ENCODE measurements at places on chromosomes 2 and 18.

- DNase-seq, result no peak
Measured at GRCh38 chr2:239467956-239468490, 67.2 kb upstream of the HDAC4 start.

GRCh38 chr2:79235135-79235534 is 75.6 kb upstream of the REG3A start:
- DNase-seq, result no peak

- DNase-seq, result no peak
Measured at GRCh38 chr2:11506611-11506969, 27.3 kb upstream of the GREB1 start.

- no peak for DNase-seq
Measured at GRCh38 chr2:207241198-207241597, 75.5 kb upstream of the KLF7 start.

DNA sequence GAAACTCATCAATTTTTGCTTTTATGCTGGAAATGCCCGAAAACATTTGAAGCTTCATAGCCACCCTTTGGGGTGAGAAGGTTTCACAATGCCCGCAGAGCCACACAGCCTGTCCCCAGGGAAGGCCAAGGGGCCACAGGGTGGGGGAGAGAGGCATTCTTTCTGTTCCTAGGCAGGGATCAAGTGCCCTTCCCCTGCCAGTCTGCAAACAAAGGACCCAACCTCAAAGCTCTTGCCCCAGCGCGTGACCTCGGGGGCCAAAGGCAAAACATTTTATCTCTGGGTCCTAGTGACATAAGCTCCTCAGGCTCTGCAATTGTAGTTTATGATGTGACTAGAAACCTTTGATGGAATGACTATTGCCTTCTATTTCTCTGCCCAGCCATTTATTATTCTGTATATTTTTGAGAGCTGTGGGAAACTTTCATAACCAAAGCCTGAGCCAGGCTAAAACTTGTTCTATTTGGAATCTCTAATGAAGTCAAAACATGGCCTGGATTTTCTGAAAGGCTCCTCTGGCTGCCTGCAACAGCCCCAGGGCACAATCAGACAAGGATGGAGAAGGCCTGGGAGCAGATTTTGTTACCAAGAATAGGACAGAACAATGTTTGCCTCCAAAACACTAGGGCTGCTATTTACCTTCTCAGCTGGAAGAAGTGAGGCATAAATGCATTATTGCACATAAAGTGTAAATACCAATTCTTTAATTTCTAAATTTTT is 137.2 kb upstream of the KCTD1 start:
- DNase-seq, result no peak

- DNase-seq, result no peak
Measured at GRCh38 chr2:242048479-242048878, 178.9 kb downstream of the RTP5 start.

DNA sequence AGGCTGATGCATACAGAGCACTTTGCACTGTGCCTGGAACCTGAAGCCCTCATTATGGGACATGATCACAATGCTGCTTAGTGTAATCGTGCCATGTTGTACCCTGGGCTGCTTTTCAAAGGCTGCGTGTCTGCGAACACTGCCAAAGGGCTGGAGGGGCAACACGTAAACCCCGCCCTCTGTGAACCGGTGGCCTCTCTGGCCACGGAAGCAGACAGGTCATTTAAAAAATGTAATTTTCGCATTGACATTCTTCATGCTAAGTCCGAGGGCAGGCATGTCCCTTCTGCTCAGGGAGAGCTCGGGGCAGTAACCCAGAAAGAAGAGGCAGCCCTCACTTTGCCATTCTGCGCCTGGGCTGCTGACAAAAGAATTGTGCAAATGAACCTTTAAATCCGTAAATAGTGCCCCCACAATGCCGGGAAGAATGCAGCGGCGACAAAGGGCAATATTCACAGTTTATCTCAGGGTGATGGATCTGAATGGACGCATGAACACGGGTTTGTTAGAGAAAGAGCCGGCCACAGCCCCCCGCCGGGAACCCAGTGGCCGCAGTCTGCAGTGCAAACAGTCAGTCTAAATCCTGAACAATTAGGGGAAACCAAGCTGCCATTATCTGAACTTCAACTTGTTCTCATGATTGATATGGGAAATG is 226.1 kb downstream of the MYCN start:
- DNase-seq, result no peak
